ENCODE measurements at places on chromosomes 1 and 21.

- DNase-seq: no peak
These were observed 65.4 kb upstream of the PODN start for GRCh38 chr1:52996653-52997052.

- no peak for DNase-seq
These were observed 151.2 kb upstream of the TNR start for GRCh38 chr1:175894581-175894980.

DNA sequence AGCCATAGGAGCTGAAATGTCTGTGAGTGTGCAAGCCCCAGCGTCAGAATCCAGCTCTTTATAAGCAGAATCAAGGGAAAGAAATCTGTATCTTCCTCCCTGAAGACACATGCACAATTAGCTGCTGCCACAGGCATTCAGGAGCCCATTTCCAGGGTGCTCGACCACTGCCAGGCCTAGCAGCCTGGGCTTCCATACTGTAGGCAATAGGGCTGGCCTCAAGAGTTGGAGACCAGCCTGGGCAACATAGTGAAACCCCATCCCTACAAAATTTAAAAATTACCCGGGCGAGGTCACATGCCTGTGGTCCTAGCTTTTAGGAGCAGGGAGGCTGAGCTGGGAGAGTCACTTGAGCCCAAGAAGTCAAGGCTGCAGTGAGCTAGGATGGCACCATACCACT is 41.0 kb downstream of the NEK2 start:
- no peak for DNase-seq

DNA sequence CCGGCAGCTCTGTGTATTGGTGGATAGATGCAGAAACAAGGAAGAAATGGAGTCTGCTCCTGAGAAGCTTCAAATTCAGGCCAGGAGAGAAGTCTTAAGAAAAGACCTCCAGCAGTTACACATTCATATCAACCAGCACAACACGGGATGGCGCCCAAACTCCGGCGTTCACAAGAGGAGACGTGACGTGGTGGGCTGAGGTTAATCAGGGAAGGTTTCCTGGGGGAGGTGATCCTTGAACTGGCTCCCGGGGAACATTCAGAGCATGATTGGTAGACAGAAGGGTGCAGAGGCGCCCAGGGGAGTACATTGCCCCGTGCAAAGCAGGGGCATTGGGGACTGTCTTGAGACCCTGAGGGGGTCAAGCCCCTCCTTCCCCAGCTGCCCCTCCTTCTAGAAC is 27.7 kb upstream of the SPSB1 start:
- DNase-seq: no peak

DNA sequence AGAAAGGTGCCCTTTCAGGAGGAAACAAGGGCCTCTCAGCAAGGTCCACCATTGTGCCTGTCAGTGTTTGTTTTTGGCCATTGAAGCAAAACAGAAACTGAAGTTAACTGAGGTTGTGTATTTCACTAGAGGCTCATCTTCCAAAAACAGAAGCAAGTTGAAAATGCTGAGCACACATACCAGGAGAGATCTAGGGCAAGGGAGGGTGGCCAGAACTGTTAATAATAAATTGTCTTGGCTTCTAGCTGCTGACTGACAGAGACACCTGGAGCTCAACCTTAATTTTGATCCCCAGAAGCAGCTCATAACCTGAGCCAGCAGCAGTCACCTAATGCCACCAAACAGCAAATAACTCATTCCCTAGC is 5.2 kb downstream of the AGMAT start:
- no peak for DNase-seq

- no peak for DNase-seq
These were observed 74.5 kb downstream of the S1PR1 start for GRCh38 chr1:101311146-101311920.

DNA sequence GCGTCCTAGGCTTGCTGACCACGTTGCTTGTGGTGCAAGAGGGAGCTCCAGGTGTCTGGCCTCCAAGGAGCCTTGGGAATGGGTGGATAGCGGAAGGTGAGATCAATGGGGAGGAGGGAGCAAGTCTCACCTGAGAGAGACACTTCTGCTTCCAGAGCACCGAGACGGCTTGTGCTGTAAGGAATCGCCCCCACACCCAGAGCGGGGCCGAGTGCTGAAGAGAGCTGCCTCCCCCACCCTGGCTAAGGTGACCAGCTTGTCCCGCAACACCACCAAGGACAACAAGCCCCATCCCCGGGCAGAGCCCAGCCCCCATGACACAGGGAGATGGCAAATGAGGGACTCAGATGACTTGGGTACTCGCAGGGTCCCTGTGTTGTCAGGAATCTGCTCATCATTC is 485.6 kb downstream of the NPHP4 start:
- DNase-seq: no peak

- DNase-seq: no peak
These were observed 1.0 kb downstream of the TMEM59 start for GRCh38 chr1:54051933-54052430.
